ENCODE measurements at places on chromosomes 7 and 10. TPM values are rescaled to one million over a fixed set of nuclear protein-coding genes. Genes with fewer than 3 reads are reported as not detected.
A peak's percentile ranks its signal among the peaks of the same experiment; 100 is the strongest.

- DNase-seq, result no peak
These were observed 29.7 kb downstream of the NUB1 start for GRCh38 chr7:151371266-151371665.

DNA sequence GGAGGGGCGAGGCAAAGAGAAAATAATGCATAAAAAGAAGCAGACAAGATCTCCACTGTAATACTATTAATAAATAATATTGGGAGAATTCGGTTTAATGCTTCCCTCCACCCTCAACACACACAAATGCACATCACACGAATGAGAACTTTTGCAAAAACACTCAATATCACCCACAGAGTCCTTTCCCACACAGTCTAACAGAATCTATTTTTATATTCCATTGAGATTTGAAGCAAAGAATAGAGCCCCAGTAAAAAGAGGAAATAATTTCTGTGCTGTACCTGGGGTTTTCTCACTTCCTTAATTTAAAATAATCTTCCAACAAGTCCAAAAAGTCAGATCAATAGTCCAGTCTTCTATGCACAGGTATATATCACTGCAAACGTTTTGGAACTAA, 17.0 kb downstream of the PIK3AP1 start:
- DNase-seq, result no peak

- DNase-seq, result no peak
These were observed 44.9 kb downstream of the MYPN start for GRCh38 chr10:68154211-68154497.

DNA sequence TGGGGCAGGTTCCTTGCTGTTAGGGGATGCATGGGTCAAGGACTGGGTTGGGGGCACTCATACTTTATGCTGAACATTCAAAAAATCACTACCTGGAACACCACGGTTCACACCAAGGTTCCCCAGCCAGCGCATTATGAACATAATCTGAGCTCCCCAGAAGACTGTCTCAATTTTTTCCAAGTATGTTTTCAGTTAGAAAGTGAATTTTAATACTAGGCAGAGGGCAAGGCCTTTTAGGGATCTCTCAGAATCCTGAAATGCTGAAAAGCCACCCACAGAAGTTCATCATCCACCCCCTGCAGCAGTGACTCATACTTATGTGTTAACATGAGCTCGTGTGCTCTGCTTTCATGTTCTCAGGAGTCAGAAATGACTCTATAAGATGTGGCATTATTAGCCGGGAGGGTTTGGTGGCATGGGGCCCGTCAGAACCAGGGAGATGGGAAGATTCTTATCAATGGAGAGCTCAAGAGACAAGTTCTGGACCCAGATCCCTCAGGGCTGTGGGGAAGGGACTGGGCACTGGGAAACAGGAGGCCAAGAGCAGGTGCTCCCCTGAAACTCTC, 185.2 kb upstream of the ITGB1 start:
- no peak for DNase-seq

DNA sequence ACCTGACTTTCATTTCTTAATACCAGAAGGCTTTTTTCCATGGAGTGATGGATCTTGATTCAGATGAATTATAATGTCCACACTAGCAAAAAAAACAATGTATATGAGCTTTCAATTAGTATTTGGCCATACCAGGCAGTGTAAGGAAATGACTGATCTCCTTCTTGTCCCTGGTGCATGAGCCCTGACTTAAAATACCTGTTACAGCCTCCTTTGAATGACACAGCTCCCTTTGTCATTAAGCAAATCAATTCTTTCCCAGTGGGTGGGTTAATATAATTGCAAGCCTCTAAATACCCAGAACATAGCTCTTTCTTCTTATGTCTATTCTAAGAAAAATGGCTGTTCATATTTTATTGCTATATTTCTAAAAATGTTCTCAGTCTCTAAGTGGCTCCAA, 164.7 kb downstream of the C1GALT1 start:
- DNase-seq, result no peak

- no peak for DNase-seq
These were observed 170.8 kb downstream of the AKR1D1 start for GRCh38 chr7:138247081-138247480.

DNA sequence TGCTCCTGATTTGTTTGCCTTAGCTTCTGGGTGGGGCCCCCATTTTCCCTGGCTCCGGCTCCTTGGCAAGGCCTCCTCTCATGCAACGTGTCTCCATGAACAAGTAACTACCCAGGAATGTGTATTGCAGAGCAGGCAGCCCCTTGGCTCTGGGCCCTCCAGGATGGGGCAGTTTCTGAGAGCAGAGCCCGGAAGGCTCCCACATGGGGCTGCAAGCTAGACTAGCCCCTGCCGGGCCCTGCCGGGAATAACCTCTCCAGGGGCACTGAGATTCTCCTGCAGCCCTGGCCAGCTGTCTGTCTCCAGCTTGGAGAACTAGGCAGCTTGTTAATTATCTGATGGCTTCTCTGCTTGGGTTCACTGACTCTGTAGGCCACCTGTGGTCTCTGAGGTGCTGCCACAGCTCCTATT, 184.0 kb upstream of the INHBA start:
- DNase-seq, result no peak

- DNase-seq, result no peak
These were observed 97.5 kb upstream of the PHYHIPL start for GRCh38 chr10:59078978-59079377.

- DNase-seq, result no peak
These were observed 49.1 kb upstream of the GLCCI1 start for GRCh38 chr7:7919449-7919945.

GRCh38 chr7:116249969-116250553, 39.7 kb downstream of the TES start:
- no peak for DNase-seq

DNA sequence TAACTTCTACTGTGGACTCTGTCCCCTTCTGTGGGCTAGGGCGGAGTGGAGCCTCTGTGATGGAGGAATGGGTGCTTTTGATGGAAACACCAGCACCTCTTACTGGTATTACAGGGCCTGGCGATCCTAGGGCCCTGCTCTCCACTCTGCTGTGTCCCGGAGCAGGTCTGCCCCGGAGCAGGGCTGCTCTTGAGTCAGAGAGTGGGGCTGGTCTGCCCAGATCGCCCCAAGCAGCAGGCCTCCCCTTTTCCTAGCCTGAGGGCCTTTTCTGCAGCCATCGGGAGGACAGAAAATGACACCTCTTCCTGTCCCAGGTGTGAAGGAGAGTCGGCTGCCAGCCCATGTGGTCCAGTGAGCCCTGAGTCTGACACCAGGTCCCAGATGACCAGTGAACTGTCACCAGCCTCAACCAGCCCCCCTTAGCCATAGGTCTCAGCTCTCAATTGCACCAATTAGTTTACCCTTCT, 1.4 kb downstream of the ZNF282 start:
- DNase-seq, result no peak

DNA sequence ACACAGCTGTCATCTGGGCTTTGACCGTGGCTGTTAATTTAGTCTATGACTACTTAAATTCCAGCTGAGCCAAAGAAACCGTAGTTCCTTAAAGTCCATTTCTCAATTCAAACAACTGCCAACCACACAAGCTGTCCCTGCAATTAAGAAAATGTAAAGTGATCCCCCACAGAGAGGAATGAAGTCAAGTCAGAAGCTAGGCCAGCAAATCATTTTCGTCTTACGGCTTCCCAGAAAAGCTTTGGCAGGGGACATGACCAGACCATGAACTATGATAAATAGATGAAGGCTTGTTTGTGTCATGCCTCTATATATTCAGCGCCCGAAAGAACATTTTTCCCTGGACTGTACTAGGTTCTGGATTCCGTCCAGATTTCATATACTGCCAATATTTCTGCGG, 54.6 kb downstream of the HACD1 start:
- no peak for DNase-seq

- no peak for DNase-seq
These were observed 76.3 kb upstream of the LYZL1 start for GRCh38 chr10:29212597-29212996.

DNA sequence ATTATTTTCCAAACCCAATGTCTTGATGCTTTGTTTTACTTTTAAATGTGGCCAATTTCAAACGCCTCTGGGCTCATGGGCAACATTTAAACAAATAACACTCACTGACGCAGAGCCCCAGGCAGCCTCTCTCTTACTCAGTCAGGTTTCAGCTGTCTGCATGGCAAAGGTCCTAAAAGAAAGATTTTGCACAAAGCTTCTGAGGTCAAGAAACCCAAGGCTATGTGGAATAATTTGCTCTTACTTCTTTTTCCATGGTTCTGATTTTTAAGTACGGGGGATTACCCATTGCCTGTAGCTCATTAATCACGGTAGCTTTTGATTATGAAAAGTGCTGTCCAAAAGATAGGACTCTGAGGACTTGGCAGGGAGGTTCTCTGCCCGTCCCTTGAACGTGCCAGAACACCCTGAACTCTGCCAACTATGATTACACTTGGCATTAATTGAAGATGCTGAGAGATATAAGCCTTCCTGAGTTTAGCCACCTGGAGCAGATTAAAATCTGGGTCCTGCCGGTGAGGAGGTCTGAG, 14.1 kb upstream of the MSRB2 start:
- no peak for DNase-seq

- DNase-seq, result no peak
These were observed 14.3 kb downstream of the AQP1 start for GRCh38 chr7:30925913-30926312.

DNA sequence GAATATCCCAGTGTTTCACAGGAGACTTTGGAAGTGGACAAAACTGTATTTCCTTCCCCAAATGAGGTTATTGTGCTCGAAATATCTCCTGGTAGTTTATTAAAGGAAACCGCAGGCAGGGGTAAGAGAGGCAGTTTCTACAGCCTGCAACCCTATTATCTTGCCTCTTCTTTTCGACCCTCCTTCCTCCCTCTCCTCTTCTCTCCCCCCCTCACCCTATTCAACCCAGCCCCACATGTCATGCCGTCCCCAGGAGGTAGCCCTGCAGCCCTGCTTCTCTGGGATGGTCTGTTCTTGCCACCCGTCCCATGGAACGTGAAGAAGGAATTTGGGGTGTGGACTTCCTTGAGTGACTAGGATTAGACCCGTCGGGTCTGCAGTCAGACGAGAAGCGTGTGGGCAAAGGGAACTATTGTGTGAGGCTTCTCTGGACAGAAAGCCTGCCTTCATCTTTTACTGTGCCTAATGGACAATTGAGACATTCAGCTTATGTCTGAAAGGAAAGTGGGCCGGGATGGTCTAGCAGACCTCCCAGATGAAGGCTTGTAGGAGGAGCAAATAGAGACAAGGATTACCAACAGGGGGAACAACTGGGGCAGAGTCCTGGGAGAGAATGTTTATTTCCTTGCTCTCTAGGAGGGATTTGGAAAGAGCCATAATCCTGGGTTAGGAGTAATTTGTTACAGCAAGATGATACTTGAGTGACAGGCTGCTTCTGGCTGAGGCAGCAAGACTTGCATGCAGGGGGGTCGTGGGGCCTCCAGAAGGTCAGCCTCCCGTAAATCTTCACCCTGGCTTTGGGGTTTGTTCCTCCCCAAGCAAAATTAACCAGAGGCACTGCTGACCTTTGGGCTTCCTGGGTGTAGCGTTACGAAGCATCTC, 77.8 kb downstream of the TCF7L2 start:
- no peak for DNase-seq

DNA sequence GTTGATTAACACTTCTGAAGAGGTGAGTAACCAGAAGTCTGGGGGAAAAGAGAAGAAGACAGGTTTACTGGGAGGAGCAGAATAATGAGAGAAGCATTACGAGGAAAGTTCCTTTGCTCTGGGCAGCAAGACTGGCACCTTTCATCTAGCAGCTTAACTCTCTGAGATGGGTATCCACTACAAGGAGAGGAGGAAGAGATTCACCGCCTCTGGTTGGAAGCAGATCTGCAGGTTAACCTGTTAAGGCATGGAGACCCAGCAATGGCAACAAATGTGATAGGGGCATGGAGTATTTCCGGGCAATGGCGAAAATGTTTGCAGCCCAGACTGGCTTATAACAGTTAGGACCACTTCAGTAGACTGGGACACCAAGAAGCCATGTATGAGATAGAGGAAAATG, 162.2 kb downstream of the TFEC start:
- DNase-seq, result no peak

DNA sequence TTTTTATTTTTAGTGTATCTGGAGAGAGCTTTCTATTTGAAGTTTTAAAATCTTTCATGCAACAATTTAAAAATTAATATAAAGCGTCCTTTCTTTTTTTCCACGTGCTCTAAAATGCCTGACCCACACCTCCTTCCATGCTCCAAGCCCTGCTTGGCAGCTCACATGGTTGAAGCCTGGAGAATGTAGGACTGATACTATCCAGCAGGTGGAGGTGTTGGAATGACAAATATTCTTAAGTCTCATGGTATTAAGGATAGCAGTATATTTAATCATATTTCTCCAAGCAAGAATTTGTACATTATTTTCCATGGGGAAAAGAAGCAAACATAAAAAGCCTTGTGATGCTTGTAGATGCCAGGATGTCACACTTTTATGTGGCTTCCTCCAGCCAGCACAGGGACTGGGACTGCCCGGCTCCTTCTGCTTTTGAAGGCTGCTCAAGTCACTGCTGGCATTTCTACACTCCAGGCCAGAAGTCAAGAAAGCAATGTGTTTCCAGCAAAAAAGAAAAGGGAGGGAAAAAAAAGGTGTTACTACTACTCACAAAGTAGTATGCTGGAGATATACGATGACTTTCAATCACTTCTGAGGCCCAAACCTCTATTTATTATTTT, 49.7 kb downstream of the BZW2 start:
- peak; percentile 62 for DNase-seq

- DNase-seq, result no peak
These were observed 489.4 kb upstream of the SORCS1 start for GRCh38 chr10:107653832-107654287.

DNA sequence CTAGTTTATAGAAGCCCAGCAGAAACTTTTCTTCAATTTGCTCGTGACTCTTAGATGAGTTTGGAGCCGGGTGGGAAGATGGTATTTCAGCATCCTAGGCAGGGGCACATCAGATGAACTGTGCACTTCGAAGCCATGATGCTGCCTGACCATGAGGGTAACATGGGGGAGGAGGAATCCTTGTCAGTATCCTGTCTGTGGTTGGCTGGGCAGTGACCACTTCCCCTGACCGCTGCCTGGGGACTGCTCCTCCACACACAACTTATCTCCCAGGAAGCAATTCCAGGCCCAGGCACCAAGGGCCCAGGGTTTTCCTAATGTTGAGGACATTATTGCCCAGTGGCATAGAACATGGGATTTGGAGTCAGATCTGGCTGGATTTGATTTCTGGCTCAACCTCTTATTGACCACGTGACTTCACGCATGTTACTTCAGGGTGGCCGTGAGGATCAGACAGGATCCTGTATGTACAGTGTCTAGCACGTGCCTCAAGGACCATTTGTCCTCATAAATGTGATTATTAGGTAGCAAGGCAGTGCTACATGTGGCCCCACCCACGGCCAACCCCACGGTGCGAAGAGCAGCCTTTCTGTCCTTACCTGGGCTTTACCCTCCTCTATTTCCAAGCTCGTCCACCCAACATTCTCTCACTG, 65.2 kb downstream of the PTPRE start:
- DNase-seq, result no peak

GRCh38 chr10:124974131-124974530, 32.2 kb downstream of the ZRANB1 start:
- no peak for DNase-seq

The MYL7 gene
- not detected for total RNA-seq

The CALML5 gene
- total RNA-seq, result not detected

The STEAP1B gene
- total RNA-seq, result 16.4 TPM

The PTPN20 gene
- 0.39 TPM for total RNA-seq

The INA gene
- total RNA-seq, result 4.3 TPM

The SDK1 gene
- 2.3 TPM for total RNA-seq

The TECPR1 gene
- total RNA-seq, result 66.3 TPM

The BAIAP2L1 gene
- 5.1 TPM for total RNA-seq

The CFAP43 gene
- total RNA-seq, result 0.18 TPM

The GNAT3 gene
- not detected for total RNA-seq

The GSDME gene
- total RNA-seq, result 47.1 TPM

The UPF2 gene
- total RNA-seq, result 17.1 TPM
